Foreskin fibroblast (primary cell): ENCODE measurements at places on chromosomes 6 and 20.

DNA sequence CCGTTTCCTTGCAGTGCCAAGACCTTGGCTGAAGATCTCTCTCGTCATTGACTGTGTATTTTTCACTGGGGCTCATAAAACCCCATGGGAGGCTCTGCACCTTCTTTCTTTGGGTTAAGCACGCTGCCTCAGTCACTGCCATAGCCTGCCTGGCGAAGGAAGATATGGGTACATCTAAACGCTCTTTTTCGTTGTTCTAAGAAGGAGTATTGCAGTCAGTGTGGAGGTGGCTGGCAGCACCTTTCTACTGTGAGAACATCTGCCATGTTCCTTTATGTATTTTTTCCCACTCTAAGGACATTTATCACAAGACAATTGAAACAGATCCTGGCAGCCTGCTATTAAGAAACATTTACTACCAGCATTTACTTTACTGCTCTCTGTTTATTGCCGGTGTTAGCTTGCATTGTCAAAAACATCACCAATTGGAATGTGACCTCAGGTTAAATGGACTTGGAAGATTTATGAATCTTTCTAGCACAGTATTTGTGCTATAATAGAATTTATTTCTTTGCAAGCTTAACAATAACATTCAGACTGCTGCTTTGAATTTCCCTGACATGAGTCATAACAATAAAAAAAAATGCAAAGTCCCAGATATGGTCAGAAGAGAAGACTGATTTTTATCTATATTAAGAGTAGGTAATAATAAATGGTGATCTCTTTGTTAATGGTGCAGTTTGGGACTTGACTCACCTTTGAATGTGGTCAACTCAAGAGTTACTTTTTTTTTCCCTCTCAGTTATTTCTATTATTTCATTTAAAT lies 62.2 kb upstream of the CLDN20 start:
- DNase-seq = peak; percentile 78

GRCh38 chr20:49707118-49707517 lies 6.6 kb downstream of the B4GALT5 start:
- DNase-seq = no peak

DNA sequence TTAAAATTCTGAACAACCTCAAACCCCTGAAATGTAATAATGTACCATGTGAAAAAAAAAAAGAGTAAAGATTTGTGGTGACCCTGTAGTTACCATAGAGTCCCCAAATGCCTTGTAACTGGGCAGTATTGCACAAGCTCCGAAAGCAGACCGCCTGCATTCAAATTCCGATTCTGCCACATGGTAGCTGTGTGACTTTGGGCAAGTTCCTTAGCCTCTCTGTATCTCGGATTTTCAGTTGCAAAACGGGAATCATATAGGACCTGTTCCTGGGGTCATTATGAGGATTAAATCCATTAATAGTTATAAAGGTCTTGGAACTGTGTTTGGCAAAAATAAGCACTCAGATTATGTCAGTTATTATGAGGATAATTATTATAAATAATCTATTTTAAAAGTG lies 43.6 kb downstream of the TSPYL4 start:
- no peak for DNase-seq

GRCh38 chr20:63187338-63188158 lies 28.4 kb downstream of the YTHDF1 start:
- DNase-seq = no peak

GRCh38 chr20:22585786-22586493 lies 1.6 kb upstream of the FOXA2 start:
- DNase-seq = no peak

DNA sequence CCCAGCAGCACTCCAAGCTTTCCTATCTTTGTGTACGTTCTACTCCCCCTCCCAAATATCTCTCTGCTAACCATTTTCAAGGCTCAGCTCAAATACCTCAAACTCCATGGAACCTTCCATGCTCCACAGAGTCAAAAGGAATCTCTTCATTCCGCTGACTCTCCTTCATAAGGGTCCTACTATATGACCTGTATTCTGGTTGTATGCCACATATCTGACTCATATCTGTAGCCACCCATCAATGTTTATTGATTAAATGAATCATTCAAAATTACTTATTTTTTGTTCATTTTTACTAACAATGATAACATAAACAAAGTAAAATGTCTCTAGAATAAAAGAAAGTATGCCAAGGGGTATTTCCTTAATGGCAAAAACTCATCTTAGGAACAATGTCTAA lies 123.2 kb downstream of the ARHGAP18 start:
- DNase-seq = peak; percentile 51

DNA sequence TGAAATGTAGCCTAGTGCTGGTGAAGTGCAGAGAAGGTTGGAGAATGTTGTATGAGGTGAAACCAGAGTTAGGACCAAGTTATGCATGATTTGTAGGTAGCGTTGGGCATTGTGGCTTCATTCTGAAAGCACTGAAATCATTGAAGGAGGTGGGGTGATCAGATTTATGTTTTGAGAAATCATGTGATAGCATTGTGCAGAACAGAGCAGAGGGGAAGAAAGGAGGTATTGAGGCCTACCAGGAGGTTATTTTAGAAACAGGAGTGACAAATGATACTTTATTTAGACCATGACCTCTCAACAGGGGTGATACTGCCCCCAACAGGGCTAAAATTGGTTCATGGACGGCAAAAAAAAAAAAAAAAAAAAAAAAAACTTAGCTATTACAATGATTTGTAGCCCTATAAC lies 15.6 kb upstream of the HMGN3 start:
- DNase-seq = no peak

- DNase-seq = peak; percentile 87
Observed at GRCh38 chr6:161369339-161369738, 95.5 kb upstream of the AGPAT4 start.

DNA sequence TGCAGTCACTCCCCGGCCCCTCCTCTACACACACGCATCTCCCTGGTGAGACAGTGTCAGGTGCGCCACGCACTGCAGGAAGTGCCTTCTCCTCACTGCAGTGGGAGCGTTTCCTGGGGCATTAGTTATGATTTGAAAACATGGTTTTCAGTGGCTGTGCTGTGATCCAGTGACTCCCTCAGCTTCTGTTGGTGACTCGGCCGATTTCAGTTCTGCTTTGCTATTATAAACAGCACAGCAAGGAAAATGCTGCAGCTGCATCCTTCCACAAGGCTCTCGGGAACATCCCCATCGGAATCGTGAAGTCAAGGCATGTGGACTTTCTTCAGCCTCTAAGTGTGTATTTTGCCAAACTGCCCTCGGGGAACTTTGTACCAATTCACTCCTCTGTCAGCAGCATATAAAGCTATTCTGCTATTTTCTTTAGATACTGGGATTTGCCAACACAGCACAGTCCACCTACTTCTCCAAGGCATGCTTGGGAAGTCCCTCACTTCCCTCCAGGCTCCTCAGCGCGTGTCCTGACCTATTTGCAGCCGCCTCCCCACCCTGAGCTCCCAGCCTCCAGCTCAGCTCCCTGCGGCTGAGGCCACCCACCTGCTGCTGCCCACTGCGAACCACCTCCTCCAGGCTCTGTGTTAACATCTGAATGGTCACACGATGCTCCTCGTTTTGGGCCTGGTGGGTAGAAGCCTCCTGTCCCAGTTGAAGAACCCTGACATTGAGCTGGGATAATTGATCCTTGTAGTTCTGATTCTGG lies 54.5 kb downstream of the GINS1 start:
- no peak for DNase-seq

DNA sequence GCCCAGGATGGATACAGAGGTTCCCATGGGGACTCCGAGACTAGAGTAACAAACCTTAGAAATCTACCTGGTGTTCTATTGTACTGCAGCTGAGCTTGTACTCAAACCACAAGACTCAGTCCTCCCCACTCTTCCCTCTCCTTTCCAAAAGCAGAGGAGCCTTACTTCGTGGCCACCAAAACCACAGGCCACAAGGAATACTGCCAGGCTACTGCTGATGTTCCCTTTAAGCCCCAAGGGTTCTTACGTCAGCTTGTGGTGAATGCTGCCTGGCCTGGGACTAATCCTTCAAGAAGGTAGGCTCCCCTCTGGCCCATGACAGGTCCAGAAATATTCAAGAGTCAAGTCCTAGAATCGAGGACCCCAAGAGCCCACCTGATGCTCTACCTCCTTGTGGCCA lies 10.5 kb upstream of the DEFB128 start:
- DNase-seq = no peak

- no peak for DNase-seq
Observed at GRCh38 chr6:39876111-39876510, 58.2 kb downstream of the MOCS1 start.

GRCh38 chr6:35238843-35239289 lies 20.7 kb upstream of the ZNF76 start:
- DNase-seq = no peak
